ENCODE measurements at places on chromosomes 7 and 10. TPM values are rescaled to one million over a fixed set of nuclear protein-coding genes. Genes with fewer than 3 reads are reported as not detected.

The ZNF479 gene
- not detected for polyA plus RNA-seq

The LLCFC1 gene
- 0.54 TPM for polyA plus RNA-seq

The NT5C3A gene
- polyA plus RNA-seq = 29.2 TPM

The NRF1 gene
- 23.6 TPM for polyA plus RNA-seq

The ZCCHC24 gene
- polyA plus RNA-seq = 27.9 TPM

The SLC18A3 gene
- not detected for polyA plus RNA-seq

The PRLHR gene
- polyA plus RNA-seq = not detected

The DRGX gene
- polyA plus RNA-seq = not detected

The CCZ1B gene
- polyA plus RNA-seq = 61.0 TPM

DNA sequence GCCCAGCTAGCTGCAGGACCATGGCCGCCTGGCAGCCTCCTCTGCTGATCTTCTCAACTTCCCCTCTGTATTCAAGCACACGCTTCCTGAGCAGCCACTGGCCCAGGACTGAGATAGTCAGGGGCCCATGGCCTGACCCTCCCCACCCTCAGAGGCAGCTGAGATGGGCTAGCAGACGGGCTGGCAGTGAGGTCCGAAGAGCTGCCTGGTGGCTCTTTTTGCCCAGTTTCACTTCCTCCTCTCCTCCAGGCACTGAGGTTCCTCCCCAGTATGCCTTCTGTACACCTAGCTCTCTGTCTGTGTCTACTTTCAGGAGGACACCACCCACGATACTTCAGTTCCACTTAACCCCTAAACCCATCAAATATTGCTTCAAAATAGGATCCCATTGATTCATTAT lies 395.6 kb downstream of the TNS3 start:
- DNase-seq = no peak

GRCh38 chr7:157208571-157209413 lies 70.1 kb downstream of the UBE3C start:
- no peak for DNase-seq

DNA sequence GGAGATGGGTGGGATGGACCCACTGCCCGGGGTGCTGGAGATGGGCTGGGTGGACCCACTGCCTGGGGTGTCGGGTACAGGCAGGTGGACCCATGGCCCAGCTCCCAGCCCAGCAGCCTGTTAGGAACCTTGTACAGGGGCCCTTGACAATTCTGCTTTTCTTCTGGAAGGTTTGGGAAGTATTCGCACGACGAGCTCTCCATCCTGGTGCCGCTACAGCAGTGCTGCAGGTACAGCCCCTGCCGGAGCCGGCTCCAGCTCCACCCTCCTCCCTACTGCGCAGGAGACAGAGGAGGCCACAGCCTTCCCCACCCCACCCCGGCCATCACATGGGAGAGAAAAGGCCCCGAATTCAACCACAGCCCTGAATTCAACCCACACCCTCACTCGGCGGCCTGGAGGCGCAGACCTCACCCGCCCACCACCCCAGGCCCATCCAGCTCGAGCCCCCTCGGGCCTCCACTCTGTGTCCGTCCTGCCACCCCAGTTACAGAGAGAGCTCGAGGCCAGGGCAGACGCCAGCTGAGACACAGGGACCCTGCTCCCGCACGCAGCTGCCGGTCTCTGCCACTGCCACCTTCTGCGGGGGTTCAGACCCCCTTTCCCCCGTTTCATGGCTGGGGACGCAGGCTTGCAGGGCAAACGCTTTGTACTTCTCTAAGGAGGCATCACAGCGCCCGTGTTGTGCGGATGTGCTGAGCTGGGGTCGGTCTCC lies 31.3 kb upstream of the FOXL3 start:
- DNase-seq = no peak

DNA sequence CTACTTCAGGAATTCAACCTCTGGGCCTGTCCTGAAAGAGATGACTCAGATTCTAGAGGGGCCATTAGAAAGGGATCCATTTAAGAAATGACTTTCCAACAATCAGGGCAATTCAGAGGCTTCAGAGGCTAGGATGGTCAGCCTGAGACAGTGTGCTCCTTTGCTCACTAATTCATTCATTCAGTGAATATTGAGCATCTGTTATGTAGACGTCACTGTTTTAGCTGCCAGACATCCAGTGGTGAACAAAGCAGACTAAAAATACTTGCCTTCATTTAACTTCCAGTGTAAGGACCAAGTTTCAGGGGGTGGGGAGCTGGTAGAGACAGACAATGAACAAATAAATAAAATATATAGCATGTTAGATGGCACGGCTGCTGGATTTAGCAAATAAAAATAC lies 1.6 kb downstream of the KIAA1217 start:
- no peak for DNase-seq

DNA sequence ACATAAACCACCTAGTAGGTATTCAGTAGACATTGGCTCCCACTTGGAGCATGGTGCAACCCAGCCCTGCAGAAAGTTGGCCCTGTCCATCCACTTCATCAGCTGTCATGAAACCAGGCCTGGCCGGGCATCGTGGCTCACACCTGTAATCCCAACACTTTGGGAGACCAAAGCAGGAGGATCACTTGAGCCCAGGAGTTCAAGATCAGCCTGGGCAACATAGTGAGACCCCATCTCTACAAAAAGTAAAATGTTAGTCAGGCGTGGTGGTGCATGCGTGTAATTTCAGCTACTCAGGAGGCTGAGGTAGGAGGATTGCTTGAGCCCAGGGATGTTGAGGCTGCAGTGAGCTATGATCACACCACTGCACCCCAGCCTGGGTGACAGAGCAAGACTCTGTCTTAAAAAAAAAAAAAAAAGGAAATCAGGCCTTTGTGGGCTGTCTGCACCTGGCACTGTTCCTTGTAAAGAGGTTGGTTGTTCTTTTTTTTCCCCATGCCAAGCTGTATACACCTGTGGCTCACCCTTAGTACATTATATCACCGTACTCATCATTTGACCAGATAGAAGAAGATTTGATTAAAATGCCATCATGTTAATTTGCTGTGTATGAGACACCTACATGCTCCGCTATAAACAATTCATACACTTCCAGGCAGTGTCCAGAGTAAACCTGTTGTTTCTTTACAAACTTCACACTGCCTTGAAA lies 45.4 kb upstream of the GRID1 start:
- no peak for DNase-seq

GRCh38 chr7:17339139-17339538 lies 40.7 kb downstream of the AHR start:
- DNase-seq = no peak

GRCh38 chr7:50768485-50769474 lies 13.9 kb downstream of the GRB10 start:
- no peak for DNase-seq

GRCh38 chr10:33055625-33056024 lies 97.6 kb upstream of the ITGB1 start:
- DNase-seq = no peak

- DNase-seq = no peak
These were observed 74.0 kb downstream of the WNT2 start for GRCh38 chr7:117248829-117249228.

DNA sequence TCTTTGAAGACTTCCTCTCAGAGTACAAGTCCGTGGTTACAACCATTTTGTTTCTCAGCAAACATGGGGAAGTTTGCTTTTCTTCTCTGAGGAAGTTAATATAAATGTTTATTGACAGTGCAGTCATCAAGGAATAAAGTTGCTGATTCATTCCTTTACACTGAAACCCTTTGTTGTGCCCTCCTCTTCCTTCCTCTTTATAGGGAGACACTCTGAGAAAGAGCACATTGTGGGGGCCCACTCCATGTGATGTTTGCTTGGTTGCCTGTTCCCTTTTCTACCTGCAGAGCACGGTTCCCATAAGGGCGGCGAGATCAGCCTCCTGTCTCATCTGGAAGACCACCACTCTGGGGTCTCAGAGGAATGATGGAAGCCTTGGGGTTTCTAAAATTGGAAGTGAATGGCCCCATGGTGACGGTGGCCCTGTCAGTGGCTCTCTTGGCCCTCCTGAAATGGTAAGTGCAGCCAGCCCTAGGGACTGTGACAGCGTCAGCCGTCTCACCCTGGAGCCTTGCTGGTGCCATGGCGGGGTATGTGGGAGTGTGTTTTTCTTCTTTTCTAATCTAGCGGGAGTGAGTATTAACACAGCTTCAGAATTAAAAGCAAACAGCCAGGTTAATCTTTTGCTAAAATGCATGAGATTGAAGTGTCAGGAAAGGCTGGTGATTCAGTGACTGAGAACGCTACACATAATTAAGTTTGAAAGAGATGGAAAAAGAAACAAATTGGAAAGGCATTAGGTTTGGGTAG lies at the start of gene TBXAS1:
TBXAS1 (plus strand) TSS at position 240 of the 750 bp plus-strand sequence; CDS start at position 367, 127 bp downstream.
- peak; percentile 39 for DNase-seq

DNA sequence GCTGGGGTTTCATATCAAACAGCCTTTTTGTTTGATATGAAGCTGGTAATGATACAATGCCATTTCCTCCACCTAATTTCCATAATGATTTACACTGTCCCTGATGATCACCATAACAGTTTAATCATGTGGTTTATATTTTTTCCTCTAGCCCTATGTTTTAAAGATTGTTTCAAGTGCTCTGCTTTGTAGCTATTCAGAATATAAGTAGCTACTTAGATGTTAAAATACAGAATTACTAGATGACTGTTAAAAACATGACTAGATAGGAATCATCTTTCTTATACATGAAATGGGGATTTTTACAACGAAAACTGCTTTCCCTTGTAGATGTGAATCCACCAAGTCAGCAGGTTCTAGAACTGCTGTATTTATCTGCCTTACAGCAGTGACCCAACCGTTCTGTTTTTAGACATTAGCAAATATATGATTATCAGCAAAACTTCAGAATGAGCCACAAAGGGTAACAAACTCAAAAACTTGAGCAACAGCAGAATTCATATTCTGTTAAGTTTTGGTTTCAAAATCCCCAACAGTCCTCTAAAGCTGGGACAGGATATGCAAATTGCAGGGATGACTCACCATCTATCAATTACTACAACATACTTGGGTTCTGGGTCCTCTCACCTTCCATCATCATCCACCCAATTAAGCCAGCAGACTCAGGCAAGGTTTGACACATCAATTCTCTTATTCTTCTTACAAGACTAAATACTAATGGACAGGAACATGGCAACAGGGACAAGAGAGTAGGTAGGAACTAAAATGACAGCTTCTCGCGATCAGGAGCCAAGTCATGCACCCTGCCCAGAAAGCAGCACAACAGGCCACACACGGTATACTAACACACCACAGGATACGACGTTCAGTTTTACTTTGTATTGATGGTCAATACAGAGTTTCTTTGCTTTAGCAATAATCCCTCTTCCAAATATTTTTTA lies 83.9 kb downstream of the PIP4K2A start:
- DNase-seq = no peak

DNA sequence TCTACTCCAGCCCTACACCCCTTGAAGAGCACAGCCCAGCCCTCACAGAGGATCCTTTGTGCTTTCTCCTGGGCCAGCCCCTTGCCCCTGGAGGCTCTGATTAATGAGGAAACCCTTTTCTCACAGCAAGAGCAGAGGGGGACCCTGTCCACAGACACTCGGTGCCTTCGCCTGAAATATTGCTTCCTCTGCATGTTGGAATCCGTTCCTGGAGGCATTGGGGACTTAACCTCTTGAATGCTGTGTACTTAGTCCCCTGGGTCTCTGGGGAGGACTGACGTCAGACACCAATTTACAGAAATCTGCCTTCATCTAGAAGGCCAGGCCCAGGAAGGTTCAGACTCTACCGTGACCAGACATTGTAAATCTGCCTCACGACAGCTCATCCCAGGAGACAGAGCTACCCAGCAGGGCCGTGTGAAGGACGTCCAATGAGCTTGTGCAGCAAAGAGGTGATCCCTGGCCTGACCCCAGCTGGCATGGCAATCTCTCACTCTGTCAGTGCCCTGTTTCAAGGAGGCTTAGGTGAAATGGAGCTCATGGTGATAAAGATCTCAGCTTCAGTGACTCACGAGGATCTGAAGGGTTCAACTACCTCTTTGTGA lies 8.1 kb upstream of the TMEM72 start:
- no peak for DNase-seq

GRCh38 chr7:55280031-55280454 lies 85.1 kb upstream of the LANCL2 start:
- DNase-seq = peak; percentile 57

DNA sequence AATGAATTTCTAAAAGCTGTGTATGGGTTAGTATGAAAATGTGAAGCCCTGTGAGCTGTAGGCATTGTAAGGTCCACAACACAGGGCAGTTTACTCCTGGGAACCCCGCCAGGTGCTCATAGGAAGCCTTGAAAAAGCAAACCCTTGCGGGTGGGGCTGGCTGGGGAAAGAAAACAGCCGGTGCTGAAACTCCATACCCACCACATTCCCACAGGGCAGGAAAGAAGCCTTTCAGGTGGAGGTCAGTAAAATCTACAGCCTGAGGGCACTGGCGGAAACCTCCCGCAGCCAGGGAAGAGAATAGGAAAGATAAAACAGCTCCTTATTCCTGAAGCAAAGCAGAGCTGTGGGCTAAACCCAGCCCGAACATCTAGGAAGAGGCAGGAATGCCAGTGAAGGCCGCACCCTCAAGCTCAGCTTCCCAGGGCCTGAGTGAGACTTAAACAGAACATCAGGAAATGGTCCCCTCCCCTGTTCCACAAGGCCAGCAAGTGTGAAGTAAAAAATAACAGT lies 34.7 kb downstream of the PODXL start:
- DNase-seq = no peak

DNA sequence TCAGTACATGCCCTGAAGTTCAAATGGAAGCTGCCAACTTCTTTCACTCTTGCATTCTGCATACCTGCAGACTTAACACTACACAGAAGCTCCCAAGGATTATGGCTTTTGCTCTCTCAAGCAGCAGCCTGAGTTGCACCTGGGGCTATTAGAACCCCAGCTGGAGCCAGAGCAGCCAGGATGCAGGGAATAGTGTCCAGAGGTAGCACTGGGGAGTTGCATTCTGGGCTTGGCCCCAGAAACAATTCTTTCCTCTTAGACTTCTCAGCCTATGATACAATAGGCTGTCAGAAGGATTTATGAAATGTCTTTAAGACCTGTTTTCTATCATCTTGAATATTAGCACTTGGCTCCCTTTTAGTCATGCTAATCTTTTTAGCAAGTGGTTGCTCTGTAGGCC lies 886.7 kb upstream of the GHITM start:
- no peak for DNase-seq

DNA sequence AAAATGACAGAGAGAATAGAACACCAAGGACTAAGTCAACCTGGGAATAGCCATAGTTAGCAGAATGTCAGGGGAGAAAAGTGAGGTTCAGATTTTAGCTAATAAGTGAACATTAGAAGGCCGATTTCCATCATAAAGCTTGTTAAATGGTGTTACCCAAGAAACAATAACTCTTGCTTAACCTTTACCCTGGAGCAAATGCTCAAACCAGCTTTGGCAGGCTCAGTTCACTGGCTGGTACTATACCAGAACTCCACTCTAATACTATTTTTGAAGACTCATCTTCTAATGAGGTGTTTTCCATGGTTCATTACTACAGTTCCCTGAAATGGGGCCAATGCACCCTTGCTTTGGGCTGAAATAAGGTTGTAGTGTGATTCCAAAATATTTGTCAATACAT lies 61.3 kb downstream of the RNLS start:
- no peak for DNase-seq

DNA sequence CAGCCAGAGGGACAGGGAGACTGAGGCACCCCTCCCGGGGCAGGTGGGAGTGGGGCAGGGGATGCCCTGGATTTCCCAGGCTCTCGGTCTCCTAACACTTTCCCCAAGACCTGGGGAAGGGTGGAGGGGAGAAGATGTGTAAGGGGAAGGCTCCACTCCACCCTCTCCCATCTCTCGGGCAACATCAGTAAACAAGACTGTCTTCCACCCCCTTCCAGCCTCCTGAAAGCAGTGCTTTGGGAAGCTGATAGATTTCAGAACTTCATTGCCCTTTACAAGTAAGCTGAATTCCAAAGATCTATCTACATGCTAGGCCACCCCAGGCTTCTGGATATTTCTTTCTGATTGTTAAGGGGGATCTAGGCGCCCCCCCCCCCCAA lies 3.7 kb downstream of the FLNC start:
- DNase-seq = no peak

Data from renal cortex interstitium (tissue), 15 donors.